ENCODE measurements at places on chromosomes 16 and 17.
A peak's percentile ranks its signal among the peaks of the same experiment; 100 is the strongest.

- no peak for DNase-seq
Measured at GRCh38 chr17:37318931-37319594, 56.7 kb upstream of the C17orf78 start.

DNA sequence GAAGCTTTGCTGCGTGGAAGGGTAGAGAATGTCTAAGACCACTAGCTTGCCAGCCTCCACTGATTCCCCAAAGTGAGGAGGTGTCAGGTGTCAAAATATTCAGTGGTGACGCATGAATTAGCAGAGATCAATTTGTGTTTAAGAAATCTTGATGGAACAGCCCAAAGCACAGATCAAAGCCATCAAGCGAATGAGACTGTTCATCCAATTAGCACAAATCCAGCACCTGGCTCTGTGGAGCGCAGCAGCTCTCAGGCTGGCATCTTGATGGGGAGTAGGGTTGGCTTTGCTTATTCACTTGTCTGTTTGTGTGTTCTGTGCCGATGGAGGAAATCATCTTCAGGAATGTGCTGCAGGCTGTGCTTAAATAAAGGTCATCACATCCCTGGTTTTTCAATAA is 456.8 kb upstream of the CCL2 start:
- DNase-seq: no peak

DNA sequence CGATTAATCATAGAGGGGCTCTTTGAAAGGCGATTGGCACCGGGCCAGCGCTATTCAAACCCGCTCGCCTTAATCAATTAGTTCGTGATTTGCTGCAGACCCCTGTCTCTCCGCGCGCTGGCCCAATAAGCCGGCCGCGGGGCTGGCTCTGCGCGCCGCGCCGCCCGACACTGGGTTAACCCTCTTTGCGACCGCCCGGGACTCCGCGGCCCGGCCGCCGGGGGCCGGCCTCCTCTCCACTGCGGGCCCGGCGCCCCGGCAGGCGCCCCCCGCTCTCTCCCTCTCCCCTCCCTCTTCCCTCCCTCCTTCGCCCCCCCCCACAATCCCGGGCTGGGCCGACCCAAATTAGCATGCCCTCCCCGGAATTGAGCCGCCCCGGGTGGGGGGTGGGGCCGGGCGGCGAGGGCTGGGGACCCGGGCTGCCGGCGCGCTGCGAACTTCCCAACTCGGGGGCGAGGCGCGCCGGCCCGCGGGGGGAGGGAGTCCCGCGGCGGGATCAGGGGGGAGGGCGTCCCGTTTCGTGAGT is 428 bp upstream of the SALL1 start:
- DNase-seq: no peak

- DNase-seq: no peak
Measured at GRCh38 chr16:14172200-14172809, 101.2 kb downstream of the MRTFB start.

DNA sequence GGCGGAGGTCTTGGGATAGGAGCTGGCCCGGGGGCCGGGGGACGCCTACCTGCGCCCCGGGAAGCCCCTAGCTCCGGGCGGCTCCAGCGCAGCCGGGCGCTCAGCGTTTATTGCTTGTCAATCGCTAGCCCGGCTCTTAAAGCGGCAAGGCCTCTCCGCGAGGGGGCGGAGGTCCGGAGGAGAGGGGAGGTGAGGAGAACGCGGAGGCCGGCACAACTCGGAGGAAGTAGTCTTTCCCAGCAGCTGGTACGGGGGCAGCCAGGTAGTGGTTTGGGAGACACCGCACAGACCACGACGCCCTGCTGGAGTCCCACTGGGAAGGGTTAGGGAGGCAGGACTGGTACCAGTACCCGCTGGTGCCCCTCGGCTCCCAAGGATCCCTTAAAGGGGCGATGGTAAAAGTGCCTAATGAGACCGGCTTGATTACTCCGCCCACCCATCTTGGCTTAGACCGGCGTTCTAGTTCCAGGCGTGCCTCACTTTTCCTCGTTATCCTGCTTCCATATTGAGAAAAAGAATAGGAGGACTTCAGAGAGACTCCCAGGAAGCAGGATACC is at the start of gene MPP2:
TSS of gene MPP2 (minus strand) at position 112 of the 557 bp plus-strand sequence. CDS start 3,076 bp downstream, outside the sequence.
- DNase-seq: peak; percentile 34

GRCh38 chr17:77287432-77288068 is 146.8 kb downstream of the SEC14L1 start:
- DNase-seq: peak; percentile 40

- no peak for DNase-seq
Measured at GRCh38 chr17:3544365-3544764, 13.2 kb downstream of the TRPV3 start.

- no peak for DNase-seq
Measured at GRCh38 chr17:57284984-57285646, 28.8 kb downstream of the MSI2 start.
